ENCODE measurements at places on chromosomes 1 and 21. TPM values are rescaled to one million over a fixed set of nuclear protein-coding genes. Genes with fewer than 3 reads are reported as not detected.

The LYPD8 gene
- not detected for total RNA-seq

The STUM gene
- total RNA-seq, result 0.43 TPM

The LGALS8 gene
- total RNA-seq, result 113 TPM

The NFIA gene
- 75.3 TPM for total RNA-seq

The FAM72C gene
- total RNA-seq, result 0.12 TPM

The GDAP2 gene
- total RNA-seq, result 13.4 TPM

The KRTAP21-2 gene
- not detected for total RNA-seq

The MATN1 gene
- total RNA-seq, result not detected

The C1orf226 gene
- total RNA-seq, result 7.0 TPM

GRCh38 chr1:1858382-1859086, 32.4 kb downstream of the GNB1 start:
- DNase-seq, result peak; percentile 94

GRCh38 chr1:163178628-163179027, 24.1 kb downstream of the RGS5 start:
- DNase-seq, result no peak

DNA sequence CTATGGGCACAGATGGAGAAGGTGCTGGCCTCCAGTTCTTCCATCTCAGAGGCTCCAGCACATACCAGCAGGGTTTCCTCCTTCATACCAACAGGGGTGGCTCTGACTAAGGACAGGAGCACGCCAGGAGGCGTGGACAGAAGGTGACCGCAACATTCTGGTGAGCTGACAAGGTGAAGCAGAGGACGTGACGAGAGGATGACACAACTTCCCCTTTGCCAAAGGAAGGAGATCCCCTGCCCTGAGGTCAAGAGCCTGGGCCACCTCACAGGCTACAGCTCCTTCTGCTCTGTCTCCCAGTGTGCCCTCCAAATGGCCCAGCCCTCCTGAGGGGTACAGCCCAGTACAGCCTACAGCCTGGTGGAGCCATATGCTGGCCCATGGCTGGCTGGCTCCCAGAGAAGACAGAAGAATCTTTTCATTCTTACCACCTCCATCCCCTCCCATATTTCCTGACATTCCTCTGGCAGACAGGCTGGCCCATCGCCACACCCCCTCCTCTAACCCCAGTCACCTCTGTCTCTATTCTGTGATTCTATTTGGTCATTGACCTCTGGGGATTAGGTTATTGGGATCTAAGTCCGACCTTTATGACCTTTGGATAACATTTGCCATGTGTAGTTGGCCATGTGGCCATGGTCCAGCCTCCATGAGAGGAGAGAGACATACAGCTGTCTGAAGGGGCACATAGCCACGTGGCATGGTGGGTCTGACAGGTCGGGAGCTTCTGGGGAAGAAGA, 5.1 kb upstream of the LAMB3 start:
- no peak for DNase-seq

DNA sequence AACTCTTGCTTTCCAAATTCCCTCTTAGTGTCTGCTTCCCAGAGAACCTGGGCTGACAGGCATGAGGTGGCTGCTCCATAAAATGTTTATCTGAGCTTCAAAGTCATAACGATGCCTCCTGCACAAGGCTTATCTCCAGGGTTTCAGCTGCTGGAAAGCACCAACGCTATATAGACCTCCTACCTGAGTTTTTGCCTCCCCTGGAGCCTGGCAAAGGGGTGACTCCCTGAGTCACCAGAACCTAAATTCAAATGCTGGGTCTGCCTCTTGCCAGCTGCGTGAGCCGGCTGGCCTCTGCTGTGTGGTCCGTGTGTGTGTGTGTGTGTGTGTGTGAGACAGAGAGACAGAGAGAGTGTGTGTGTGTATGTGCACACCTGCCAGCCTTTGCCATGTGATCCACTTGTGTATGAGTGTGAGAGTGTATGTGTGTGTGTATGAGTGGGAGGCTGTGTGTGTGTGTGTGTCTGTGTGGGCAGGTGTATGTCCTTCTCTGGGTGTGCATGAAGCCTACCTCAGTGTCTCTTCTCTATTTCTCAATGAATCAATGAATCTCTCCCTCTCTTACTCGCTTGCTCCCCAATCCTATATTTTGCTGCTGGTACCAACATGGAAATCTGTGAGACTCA, 714.9 kb downstream of the MATN1 start:
- DNase-seq, result no peak

DNA sequence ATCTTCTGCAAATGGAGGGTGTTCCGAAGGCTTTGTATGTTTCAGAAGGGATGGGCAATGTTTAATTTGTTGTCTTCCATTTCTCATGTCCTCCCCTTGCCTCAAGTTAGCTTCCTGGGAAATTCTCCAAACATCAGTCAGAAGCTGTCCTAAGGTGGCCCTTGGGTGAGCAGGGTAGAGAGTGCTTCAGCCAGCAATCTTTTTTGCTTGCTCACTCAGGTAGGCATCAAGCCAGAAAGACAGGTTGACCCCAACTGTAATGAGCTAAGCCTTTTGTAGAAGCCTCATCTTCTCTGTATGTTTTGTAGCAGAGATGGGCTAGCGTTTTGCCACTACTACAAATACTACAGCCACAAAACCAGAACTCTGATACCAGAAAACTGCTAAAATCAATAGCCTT, 321.5 kb upstream of the FAM78B start:
- DNase-seq, result no peak

GRCh38 chr1:115977499-115978258, 1.4 kb downstream of the SLC22A15 start:
- DNase-seq, result no peak

GRCh38 chr1:119674835-119675289, 26.8 kb upstream of the ZNF697 start:
- no peak for DNase-seq

GRCh38 chr1:150706091-150706490, 9.1 kb upstream of the GOLPH3L start:
- DNase-seq, result no peak

DNA sequence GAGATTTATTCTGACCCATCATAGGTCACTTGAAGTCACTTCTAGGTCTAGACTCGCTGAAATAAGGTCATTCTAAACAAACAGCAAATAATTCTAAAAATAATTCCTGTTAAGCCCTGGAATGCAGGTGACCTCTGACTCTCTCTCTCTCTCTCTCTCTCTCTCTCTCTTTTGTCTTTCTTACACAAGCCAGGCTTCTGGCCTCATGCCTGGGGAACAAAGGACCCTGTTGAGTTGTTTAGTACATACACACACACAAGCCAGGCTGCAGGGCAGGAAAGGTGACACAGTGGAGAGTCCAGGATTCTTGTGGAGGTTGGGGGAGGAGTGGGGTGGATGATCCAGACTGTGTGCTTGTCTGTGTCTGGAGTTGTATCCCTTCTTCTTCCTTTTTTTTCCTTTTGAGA, 4.0 kb upstream of the MEX3A start:
- no peak for DNase-seq

GRCh38 chr1:113818578-113818977, 6.3 kb upstream of the RSBN1 start:
- no peak for DNase-seq

DNA sequence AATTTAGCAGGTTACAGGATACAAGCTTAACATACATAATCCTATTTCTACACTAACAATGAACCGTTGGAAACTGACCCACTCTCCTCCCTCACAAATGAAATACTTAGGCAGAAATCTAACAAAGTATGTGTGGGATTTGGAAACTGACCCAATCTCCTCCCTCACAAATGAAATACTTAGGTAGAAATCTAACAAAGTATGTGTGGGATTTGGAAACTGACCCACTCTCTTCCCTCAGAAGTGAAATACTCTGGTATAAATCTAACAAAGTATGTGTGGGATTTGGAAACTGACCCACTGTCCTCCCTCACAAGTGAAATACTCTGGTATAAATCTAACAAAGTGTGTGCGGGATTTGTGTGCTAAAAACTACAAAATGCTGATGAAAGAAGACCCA, 60.3 kb downstream of the TRAF5 start:
- DNase-seq, result no peak

GRCh38 chr1:23600283-23600682, 41.0 kb upstream of the ID3 start:
- no peak for DNase-seq

All from right atrium auricular region (tissue), 2 donors.